HuH-7 (cell line): ENCODE measurements at places on chromosomes 6 and 20.

GRCh38 chr20:1301031-1301529 lies 27.9 kb downstream of the SDCBP2 start:
- DNase-seq, result no peak

DNA sequence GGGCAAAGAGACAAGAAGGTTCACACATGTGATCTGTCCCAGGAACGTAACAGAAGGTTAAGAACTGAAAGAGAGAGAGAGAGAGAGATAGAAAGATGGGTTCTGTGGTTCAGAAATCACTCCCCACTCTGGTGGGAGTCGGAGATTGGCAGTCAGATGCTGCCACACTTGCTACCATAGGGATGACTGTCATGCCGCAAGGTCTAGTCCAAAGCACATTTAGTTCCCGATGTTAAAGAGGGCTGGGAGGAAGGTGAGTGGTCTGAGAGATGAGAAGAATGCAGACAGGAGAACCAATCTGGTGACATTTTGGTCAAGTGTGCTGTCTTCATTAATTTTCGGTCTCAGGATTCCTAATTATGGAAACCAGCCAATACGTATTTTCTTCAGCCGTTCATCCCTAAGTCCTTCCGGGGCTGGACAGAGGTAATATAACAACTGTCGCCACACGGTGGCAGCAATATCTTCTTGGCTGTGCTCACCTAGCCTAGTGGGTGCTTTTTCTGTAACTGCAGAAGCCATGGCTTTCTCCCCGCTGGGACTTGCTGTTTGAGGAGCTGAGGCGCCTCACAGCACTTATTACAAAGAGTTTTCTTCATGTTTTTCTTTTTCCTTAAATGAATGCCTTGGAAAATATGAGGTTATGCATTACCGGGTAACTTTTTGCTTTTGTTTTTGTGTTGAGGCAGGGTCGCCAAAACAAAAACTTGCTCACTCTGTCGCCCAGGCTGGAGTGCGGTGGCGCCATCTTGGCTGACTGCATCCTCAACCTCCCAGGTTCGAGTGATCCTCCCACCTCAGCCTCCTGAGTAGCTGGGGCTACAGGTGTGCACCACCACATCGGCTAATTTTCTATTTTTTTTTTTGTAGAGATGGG lies 46.0 kb downstream of the SLC35D3 start:
- DNase-seq, result peak; percentile 78

DNA sequence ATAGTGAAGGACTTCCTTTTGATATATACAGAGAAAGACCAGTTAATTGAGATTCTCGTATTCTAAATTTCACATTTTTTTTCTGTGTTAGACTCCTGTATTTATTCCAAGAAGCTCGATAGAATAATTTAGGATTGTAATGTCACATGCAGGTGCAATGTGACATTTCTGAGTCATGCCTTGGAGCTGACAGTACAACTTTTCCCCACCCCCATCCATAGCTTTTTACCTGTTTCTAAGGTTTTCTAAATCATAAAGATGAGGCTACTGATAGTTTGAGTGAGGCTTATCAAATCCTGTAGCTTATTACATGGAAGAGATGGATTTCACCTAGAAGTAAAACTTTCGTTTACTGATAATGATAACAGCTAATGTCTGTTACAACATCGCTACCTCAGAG lies 37.6 kb downstream of the FLRT3 start:
- DNase-seq, result no peak

GRCh38 chr6:628766-629165 lies 28.1 kb downstream of the HUS1B start:
- no peak for DNase-seq

DNA sequence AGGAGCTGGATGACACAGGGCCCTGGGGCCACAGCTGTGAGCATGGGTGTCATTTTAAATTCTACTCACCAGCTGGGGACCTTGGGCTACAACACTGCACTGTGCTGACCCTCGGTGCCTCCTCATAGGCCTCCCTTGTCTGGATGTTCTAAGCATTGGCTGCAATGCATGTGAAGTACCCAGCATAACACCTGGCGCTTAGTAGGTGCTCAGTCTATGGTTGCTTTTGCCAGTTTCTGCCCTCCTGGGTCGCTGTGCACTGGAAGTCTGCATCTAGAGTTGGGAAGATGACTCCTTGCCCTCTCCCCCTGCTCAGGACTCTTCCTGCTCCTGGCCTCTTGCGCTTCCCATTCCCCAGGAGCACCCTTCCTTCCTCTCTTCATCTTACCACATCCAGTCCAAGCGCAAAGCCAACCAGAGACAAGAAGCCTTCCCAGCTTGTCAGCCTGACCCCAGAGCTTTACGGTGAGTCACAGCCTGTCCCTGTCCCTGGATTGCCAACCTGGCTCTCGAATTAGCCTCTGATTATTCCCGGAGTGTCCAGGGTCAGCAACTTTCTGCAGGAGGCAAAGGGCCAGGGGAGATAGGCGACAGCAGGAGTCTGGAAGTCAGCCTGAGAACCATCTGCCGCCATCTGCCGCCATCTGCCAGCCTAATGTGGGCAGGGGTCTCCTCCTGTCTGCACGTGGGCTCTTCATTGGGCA lies 8.8 kb downstream of the SLC13A3 start:
- no peak for DNase-seq

- no peak for DNase-seq
Measured at GRCh38 chr6:33414592-33415271, 3.2 kb downstream of the CUTA start.

DNA sequence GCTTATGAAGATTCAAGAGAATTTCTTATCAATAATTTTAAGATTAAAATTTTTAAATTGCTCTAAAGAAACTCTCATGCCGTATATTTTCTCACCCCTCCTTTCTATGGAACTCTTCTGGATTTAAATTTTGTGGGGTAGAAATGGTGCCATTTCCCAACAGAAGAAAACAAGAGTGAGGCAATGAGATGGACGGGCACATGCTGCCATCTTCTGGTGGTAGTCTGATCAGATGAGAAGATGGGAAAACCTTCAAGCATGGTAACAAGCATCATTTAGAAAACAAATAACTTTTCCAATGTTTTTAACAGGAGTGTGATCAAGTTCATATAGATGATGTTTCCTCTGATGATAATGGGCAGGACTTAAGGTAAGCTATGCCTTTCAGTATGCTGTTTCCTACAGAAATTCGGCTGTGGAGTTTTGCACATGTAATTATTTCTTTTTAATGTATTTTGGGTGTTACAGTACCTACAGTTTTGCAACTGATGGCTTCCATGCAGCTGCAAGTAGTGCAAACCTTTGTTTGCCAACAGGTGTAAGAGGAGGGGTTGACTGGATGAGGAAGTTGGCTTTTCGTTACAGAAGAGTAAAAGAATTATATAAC lies 271.4 kb downstream of the EYA4 start:
- peak; percentile 8 for DNase-seq

- DNase-seq, result no peak
Measured at GRCh38 chr6:69705954-69706353, 90.9 kb downstream of the LMBRD1 start.

DNA sequence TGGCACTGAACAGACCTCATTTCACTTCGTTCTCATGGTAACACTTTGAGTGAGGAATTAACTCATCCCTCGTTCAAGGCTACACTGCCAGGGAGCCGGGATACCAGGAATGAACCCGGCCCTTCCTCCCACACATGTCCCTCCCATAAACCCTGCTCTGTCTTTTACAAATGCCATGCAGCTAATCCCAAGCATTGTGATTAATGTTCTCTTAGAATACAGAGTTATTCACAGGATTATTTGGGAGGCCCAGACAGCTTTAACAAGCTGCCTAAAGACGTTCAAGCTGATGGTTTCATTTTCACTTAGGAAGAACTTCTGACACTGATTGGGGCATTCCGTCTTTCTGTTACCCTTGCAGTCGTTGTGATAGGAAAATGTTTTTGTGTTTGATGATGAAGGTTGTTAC lies 42.5 kb upstream of the CD83 start:
- DNase-seq, result no peak

GRCh38 chr20:62122654-62123449 lies 577 bp downstream of the LSM14B start:
- peak; percentile 67 for DNase-seq

DNA sequence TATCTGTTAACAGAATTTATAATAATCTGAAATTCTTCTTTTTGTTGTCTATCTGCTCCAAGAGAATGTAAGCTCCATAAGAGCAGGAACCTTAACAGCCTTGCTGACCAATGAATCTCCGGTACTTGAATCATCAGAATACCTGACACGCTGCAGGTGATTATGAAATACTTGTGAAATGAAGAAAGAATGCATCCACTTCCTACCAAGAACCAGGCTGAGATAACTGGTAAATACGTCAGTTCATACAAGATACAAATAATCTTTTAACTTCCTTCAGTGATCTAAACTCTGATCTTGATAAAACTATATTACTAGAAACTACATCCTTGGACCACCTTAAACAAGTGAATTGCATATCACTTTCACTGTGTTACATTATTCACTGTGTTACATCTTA lies 116.2 kb downstream of the MAP3K5 start:
- no peak for DNase-seq

DNA sequence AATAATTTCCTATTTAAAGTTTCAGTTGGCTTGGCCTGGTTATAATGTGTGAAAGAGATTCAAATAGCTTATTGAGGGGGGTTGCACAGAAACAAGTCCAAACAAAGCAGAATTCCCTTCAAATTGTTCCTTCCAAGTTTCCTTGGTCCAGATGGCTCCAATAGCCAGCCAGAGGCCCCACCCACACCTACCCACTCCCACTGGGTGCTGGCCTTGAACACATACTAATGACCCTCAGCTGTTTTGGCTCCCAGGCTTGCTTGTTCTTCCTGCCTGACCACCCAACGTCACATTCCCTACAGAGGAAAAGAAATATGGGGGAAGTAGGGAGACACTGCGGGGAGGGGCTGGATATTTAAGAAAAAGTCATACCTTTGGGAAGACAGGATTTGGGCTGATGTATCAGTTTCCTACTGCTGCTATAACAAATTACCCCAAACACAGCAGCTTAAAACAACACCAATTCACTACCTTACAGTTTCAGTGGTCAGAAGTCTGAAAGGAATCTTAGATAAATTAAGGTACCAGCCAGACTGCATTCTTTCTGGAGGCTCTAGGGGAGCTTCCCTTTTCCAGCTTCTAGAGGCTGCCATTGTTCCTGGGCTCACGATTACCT lies 95.7 kb downstream of the COL21A1 start:
- no peak for DNase-seq

GRCh38 chr20:16475225-16475624 lies 98.0 kb downstream of the KIF16B start:
- DNase-seq, result peak; percentile 39
